ENCODE measurements at places on chromosomes 11 and 22.

- no peak for DNase-seq
Observed at GRCh38 chr11:116771935-116772334, 852 bp downstream of the BUD13 start.

DNA sequence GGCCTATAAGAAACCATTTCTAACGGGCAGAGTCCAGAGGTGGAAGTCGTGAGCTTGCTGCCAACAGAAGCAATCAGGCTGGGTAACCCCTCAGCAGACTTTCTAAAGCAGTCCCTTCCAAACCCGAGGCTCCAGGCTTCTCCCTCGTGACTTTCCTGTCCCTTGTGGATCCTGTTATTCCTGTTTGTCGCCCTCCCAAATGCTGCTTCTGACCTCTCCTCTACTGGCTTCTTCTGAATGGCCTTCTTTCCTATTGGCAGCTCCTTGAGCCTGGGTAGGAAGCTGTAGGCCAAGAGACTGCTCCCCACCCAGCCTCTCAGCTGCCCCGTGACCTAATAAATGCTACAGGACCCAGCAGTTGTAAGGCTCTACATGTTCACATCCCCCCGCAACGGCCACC, 35.0 kb downstream of the MAFF start:
- no peak for DNase-seq

DNA sequence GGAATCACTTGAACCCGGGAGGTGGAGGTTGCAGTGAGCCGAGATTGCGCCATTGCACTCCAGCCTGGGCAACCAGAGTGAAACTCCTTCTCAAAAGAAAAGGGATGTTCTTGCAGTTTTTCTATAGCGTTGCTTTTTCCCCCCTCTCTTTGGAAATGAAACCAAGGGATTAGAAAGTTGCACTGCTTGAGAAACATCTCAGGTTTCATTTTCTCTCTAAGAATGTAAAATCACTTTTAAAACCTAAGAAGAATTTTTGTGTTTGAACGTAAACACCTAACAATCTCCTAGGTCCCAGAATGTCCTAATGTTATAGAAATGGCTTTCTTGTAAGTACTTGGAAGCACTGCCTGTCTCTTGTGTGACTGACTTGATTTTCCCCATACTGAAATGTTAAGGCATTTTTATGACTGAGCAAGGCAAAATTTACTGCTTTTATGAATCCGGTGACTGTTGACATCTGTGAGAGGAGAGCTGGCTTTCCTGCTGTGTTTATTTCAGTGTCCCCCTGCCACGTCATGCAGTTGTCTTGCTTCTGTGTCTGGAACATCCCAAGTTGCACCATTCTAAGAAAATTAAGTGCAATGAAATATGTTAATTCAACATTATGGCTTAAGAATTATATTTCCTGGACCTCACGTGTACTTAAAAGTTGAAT, 37.7 kb downstream of the NF2 start:
- DNase-seq, result no peak

DNA sequence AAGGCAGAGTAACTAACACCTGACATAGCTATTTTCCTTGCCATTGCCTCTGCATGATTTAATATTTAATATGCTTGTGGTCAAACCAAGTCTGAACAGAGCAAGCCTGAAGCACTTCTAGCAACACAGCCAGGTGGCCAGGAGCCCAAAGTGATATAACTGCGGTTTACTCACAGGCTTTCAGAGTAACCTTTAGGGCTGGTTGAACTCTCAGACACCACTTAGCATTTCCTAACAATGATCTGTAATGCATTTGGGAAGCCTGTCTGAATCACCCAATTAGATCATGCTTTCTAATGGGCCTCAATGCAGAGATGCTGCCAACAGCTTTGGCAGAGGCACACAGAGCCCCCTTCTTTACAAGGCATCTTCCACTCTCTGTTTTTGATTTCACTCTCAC, 96.1 kb downstream of the FDX1 start:
- no peak for DNase-seq

GRCh38 chr11:108944471-108945178, 279.8 kb downstream of the DDX10 start:
- no peak for DNase-seq

DNA sequence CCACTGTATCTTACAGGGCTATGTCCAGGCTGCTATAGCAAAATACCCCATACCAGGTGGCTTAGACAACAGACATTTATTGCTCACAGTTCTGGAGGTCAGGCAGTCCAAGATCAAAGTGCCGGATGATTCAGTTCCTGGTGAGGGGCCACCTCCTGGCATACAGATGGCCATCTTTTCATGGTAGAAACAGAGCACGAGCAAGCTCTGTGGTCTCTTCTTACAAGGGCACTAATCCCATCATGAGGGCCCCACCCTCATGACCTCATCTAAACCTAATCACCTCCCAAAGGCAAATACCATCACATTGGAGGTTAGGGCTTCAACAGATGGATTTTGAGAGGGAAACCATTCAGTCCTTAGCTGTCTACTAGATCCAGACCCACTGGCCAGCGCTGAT, 117.4 kb upstream of the NECTIN1 start:
- no peak for DNase-seq

DNA sequence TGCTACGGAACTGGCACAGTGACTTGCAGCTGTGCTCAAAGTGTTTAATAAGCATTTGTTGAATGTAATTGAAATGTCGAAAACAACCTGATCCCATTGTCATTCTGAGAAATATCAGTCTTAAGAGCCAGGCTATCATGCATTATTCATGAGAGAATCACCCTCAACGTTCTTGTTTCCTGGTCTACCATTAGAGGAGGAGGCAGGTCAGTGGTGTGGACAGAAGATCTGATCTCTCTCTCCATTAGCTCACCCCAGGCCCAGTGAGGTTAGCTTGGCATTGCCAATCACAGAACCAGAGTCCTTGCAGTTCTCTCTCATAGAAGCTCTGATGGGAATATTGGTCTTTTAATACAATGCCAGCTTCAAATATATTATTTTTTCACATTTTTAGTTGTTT, 121.1 kb upstream of the SPON1 start:
- DNase-seq, result no peak

DNA sequence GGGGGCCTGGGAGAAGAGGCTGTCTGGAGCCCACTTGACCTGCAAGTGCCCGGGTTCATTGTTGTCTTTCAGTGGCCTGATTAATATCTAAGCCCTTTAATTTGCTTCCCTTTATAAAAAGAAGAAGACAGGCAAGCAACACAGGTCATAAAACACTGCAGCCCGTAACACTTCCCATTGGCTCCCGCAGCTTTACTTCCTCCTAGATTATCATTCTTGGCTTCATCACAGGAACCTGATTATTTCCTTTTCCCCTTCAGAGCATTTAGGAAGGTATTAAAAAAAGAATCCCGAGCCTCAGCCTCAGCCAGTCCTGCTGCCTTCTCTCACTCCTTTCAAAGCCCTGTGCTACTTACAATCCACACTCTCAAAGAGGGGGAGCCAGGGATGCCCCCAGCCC, 183.2 kb downstream of the GRIK4 start:
- no peak for DNase-seq

GRCh38 chr11:66268952-66269905, 790 bp downstream of the RAB1B start:
- no peak for DNase-seq

DNA sequence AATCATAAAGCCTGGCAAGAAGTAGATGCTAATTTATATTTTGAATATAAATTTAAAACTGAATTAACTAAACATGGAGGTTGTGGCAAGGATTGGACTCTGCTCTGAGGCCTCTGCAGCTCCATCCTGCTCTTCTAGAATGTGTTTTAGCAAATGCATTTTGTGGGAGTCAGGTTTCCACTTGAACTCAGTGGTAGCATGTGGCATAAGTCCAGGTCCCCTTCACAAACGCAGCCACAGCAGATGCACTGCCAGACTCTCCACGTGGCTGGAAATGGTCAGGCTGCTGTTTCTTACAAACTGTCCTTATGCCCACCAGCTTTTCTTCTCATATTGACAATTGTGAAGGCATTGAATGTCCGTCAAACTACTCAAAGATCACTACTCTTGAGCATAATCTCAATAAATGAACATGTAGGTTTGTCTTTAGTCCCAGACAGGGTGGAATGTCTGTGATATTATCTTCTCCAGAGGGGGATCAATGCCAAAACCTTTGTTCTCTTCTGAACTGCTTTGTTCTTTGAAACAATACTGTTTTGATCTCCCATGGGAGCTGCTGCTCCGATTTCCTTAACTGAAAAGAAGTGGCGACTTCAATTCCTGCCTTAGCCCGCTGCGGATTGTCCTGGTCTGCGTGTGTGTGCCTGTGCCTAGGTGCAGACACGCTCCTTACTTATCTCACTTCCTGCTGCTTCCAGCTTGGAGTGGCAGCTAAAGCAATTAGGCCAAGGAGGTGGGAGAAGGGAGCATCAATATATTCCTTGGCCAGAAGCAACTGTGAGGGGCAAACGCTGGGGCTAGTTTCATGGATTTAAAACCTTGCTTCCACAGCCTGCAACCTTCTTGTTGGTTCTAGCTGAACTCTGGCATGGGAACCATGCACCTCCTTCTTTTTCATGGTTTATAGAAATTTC, 24.2 kb downstream of the EIF4G2 start:
- no peak for DNase-seq

DNA sequence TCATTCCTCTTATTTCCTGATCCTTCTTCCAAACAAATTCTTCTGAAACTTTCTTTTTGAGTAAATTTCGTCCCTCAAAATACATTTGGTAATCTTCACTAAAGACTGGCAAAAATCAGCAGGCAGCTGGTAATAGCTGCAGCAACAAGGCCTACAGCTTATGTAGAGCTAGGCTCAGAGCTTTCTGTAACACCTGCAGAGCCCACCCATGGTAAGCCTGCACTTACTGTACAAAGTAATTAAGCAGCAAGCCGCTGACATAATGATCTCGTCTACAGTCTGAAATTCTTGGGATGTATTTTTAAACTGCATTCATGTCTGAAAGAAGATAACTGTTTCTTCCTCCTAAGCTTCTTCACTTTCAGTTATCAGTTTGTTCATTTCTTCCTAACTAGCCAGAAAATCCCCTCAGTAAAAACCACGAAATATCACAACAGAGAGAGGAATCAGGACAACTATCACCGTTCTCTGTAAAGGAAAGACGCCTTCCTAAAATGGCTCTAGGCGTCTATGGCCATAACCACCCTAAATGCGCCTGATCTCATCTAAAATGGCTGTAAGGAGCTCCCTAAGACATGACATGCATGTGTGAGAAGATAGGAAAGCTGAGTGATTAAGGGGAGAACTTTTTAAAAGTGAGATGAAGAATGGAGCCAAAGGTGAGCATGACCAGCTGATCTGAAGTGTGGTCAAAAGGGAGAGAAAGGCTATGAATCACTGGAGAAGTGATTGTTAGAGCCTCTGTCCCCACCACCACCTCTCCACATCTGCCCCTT, 56.2 kb downstream of the DENND5A start:
- DNase-seq, result no peak

DNA sequence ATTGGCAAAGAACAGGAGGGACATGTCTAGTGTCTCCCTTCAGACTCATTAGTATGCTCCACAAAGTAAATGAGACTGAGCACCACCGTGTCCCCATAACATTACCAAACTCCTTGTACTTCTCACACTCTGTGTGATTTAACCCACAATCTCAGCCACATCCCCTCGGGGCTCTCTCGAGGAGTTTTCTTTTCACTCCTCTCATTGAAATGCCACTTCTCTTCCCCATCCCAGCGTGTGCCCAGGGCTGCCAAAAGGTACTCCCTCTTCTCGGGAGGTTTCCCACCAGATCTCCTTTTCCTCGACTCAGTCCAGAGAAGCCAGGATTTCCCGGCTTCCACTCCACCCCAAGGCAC, 1.1 kb downstream of the RBFOX2 start:
- DNase-seq, result no peak

DNA sequence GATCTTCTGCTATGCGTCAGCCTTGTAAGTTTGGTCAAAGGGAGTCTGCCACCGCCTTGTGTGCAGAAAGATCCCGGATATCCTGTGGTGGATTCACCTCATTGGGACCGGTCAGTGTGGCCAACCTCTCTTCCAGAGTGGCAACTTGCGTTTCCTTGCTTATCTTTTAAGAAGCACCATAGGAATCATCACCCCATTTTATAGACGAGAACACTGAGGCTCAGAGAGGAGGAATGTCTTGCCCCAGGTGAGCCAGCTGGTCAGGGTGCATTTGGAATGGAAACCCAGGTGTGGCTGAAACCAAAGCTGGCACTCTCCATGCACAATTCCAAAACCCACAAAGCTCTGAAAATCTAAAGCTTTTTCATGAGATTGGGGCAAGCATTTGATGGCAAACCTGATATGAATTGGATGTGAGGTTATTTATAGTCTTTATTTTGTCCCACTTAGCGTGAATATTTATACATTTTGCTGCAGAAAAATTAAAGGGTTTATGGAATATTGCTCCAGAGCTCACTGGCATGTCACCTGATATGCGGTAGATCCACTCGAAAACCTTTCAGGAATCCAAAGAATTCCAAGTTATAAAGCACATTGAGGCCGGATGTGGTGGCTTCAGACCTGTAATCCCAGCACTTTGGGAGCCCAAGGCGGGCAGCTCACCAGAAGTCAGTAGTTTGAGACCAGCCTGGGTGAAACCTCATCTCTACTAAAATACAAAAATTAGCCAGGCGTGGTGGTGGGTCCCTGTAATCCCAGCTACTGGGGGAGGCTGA, 12.1 kb upstream of the EIF3D start:
- no peak for DNase-seq

- no peak for DNase-seq
Observed at GRCh38 chr22:50581031-50581949, 1.4 kb downstream of the CHKB start.

GRCh38 chr22:40345815-40346184, 500 bp upstream of the ADSL start:
- no peak for DNase-seq

DNA sequence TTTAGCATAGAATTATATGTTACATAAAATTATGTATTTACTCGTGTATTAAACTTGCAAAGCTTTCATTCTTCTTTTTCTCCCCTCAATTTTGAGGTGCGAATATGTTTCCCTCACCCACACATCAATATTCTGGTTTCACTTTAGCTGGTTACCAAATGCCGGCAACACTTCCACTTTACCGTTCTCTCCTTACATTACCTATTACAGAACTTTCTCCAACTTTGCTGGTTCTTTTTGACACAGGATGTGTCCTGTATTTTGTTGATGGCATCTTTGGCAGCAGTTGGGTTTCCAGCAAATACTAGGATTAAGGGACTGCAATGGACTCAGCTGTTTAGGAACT, 84.9 kb downstream of the PRR5L start:
- DNase-seq, result no peak

- DNase-seq, result no peak
Observed at GRCh38 chr11:34427186-34427805, 11.4 kb upstream of the CAT start.

GRCh38 chr11:78025378-78025777, 2.3 kb upstream of the KCTD14 start:
- no peak for DNase-seq

Measured in cortex of kidney (tissue), 1 donor.